Esophagus muscularis mucosa (tissue), 4 donors: ENCODE measurements at places on chromosomes 11 and 22. TPM values are rescaled to one million over a fixed set of nuclear protein-coding genes. Genes with fewer than 3 reads are reported as not detected.

DNA sequence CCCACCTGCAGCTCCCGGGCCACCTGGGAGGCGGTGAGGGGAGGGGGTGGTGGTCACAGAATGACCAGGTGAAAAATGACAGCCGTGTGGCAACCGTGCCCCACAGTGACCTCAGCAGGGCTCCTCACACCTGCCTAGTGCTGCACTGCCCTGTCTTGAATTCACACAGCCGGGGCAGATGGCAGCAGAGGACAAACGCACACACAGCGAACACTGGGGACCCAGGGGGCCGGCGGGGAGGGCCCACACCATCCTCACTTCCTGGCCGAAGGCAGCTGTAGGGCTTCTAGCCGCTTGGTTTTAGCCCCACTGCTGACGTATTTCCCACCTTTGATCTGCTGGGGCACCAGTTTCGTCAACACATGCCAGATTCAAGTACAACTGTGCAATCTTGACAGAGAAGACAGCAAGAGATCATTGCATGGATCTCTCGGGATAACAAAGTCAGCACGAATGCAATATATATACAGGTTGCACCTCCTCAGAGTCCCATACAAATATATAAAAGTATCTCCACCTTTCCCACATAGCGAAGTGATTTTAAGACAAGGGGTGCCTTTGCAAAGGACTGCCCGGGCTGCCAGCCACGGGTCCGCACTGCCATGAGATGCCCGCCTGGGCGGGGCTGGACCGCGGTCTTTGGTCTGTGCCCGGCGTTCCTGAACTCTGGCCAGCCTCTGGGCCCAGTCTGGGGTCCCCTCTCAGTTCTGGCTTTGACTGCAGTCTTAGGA is 26.9 kb downstream of the TRMU start:
- no peak for DNase-seq

- no peak for DNase-seq
Observed at GRCh38 chr11:839875-840617, 2.3 kb downstream of the POLR2L start.

DNA sequence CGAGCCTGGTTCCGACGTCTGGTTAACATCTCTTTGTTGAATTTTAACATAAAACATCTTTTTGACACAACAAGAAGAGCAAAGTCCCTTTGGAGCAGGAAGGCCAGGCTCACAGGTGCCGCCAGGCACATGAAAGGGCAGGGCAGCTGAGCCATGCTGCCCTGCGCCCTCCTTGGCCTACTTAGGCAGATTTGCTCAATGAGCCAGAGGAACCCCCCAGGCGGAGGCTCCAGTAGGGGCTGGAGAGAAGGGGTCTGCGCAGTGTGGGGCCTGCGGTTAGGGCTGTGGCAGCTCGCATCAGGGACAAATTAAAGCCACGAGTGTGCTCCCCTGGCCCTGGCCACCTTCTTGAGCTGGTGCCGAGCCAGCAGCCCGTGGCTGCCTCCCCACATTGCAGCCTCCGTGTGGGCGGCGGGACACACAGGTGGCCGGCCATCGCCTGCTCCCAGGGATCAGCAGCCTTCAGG is 9.9 kb upstream of the SLC22A12 start:
- no peak for DNase-seq

GRCh38 chr11:126231725-126232459 is 20.3 kb downstream of the FAM118B start:
- no peak for DNase-seq

- no peak for DNase-seq
Observed at GRCh38 chr22:31449506-31449905, 40.1 kb downstream of the EIF4ENIF1 start.

GRCh38 chr22:21736084-21736642 is 569 bp upstream of the YPEL1 start:
- DNase-seq: no peak

DNA sequence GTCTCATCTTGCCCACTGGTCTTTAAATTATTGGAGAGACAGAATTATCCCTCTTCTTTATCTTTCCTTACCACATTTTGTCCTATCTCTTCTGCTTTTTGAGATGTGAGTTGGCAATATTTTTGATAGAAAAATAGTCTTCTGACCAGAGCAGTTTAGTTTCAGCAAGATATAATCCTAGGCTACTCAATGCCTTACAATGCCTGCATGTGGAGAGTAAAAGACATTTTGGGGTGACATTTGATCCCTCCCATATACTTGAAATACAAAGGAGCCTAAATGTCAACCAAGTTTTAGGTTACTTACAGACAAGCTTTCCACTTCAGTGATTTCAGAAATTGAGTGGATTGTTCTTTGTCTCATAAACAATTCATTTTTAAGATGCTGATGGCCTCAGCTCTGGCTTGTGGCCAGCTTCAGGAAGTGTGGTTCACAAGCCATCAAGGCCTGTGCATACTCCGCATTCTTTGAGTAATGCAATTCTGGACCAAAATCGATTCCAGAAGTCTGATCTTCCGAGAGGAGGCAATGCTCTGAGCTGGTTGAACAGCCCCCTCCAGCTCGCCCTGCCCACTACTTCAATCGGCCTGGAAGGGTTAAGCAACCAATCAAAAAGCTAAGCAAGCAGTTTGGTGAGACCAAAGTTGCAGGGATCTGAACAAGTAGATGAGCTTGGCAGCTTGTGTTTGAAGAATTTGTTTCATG is 274.4 kb downstream of the BLID start:
- DNase-seq: no peak

GRCh38 chr11:59185386-59185945 is 13.5 kb downstream of the DTX4 start:
- no peak for DNase-seq

GRCh38 chr11:102530558-102530957 is at the start of gene MMP7:
Gene MMP7, minus strand, starts transcription at chr11:102530747. Its CDS starts 47 bp downstream, at chr11:102530700.
- no peak for DNase-seq

- peak; percentile 85 for DNase-seq
Observed at GRCh38 chr22:22791438-22792181, 96.0 kb upstream of the IGLL5 start.

DNA sequence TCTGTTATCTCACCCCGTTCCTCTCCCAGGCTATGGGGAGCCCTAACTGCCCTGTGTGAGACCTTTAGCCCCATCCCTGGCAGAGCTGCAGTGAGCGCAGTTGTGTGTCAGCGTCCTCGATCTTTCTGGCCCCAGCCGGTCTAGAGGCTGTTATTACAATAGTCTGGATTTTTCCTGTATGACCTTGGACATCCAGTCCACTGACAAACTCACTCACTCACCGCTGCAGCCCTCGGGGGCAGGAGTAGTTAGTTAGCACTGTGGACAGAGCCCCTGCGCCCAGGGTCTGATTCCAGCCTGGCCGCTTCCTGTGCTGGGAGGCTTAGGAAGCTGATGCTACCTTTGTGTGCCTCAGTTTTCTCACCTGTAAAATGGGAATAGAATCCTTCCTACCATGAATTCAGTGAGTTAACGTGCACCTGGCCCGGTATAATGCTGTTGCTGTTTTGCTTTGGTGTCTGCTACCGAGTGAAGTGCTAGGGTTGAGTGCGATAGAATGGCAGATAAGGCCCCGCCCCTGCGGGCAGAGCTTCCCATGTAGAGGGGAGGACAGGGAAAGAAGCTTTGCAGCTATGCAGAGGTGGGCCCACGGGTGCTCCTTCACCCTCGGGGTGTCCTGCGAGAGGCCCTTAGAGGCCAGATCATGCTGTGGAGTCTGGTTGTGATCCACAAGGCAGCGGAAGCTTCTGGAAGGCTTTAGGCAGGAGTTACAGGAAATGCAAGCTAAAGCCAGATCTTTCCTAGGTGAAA is 3.0 kb downstream of the LRP5 start:
- DNase-seq: no peak

DNA sequence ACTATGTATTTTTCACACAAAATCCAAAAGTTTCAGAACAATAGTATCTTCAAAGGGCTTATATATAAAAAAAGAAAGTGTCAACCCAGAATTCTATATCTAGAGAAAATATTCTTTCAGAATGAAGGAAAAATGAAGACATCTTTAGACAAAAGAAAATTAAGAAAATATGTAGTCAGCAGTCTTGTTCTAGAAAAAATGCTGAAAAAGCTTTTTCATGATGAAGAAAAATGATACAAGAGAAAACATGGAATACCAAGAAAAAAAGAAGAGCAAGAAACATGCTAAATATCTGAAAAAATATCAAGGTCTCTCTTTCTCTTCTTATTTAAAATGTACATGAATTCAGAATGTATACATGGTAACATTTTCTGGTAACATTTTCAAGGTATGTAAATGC is 816.8 kb upstream of the FAT3 start:
- no peak for DNase-seq

DNA sequence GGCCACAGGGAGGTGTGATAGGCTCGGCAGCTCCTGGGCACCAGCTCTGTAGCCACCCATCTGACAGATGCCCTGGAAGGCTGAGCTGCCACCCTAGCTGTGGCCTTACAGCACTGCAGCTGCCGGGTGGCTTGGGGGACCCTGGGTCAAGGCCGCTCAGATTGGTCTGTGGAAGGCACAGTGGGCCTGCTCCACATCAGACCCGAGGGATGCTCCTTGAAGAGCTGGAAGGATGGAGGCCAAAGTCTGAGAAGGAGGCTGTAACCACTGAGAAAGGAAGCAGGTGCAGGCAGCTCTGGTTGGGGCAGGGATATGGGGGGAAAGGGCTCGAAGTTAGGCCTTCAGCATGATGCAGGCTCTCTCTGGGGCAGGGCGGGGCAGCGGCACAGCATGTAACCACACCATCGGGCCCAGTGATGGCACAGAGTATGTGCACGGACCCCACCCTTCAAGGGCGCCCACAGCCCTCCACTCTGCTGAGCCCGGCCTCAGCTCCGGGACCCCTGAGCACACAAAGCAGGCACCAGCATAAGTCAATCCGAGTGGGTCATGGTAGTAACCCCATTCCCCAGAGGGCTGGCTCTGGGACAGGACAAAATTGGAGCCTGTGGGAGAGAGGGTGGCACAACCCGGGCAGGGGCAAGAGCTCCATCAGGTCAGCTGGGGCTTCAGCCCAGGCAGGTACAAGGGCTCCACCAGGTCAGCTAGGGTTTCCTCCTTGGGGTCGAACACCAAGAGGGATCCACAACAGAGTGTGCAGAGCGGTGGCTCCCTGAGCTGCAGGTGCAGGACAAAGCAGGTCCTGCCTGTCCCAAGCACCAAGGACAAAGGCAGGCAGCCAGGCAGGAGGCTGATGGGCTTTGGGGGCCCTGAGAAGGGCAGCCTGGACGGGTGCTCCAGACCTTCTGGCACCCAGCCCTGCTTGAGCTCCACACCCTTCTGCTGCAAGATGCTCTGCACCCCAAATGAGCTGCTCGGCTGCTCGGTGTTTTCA is 1511.1 kb downstream of the BRD1 start:
- DNase-seq: no peak

DNA sequence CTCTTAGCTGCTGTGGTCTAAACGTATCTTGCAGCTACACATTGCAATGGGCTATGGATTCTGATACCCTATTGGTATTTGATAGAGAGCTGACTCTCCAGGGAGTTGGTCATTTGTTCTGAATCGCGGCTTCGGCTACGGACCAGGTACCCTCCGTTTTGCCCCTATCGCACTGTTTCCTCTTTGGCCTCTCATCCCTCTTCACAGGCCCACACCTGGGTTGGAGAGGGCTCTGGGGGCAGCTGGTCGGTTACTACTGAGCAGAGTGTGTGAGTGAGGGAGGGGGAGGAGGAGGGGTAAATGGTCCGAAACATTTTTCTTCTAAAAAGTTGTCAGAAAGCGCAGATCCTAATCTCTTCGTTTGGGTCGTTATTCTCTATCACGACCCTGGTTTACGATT is 48.8 kb upstream of the HSD17B12 start:
- DNase-seq: no peak

GRCh38 chr11:18352581-18352980 is 30.2 kb downstream of the GTF2H1 start:
- no peak for DNase-seq

GRCh38 chr11:114615448-114616361 is 20.1 kb upstream of the NXPE4 start:
- DNase-seq: peak; percentile 39

- no peak for DNase-seq
Observed at GRCh38 chr22:47309476-47309875, 547.0 kb downstream of the TBC1D22A start.

DNA sequence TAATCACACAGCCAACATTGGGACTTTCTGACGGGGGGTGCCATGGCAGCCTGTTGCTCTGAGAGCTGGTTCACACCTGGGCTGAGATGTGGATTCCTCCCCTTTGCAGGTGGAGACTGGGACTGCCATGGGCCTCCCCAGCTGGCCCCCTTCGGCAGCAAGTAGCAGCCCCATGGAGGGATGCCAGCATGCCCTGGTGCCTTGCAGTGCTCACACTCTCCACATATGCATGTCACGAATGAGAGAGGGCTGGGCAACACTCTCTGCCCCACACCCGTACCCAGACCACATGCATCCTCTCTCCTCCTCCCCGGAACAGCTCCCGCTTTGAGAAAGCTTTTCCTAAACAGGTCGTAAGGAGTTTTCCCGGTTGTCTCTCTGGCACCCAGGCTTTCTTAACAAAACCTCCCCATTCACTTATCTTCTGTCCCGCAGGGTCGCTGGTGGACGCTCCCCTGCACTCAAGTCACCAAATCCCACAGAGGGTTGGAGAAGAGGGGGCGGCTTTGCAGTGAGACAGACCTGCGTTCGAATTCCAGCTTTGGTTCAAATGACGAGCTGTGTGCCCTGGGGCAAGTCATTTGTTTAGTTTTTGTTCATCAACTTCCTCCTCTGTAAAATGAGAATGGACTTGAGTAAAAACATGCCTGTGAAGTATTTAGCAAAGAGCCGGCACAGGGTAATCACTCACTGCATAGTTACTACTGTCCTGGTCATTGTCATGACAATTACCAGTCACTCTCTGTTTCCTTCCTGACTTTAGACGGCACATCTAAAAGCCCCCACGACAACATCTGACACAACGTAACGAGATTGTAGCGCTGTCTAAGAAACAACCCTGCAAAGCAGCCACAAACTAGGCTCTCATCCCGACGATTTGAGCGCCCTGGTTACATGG is 231.3 kb upstream of the B3GAT1 start:
- DNase-seq: no peak

DNA sequence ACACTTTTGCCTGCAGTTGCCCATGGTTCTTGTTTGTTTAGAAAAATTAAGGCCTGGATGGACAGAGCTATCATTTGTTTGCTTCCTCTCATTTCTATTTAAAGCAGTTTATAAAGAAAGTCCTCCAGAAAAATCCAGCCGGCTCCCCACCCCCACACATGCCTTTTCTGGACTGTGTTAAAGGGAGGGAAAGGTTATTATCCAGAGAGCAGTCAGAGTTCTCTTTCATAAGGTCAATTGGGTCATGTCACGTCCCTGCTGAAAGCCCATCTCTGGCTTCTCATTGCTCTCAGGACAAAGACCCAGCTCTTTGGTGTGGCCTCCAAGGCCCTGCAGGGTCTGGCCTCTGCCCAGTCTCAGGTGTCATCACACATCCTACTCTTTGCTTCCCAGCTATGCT is 9.8 kb upstream of the GRK3 start:
- DNase-seq: no peak

SLC43A1 gene
- 17.7 TPM for total RNA-seq

PRG3 gene
- not detected for total RNA-seq

SOX6 gene
- total RNA-seq: 3.6 TPM

PRRG4 gene
- 2.7 TPM for total RNA-seq

MPZL2 gene
- total RNA-seq: 31.6 TPM

NCAM1 gene
- 83.5 TPM for total RNA-seq

CYB561A3 gene
- total RNA-seq: 35.3 TPM
